ENCODE measurements at places on chromosomes 3 and 15. TPM values are rescaled to one million over a fixed set of nuclear protein-coding genes. Genes with fewer than 3 reads are reported as not detected.

Gene DUOX2
- 0.04 TPM for polyA plus RNA-seq

Gene RHCG
- 0.12 TPM for polyA plus RNA-seq

Gene PCLAF
- polyA plus RNA-seq, result 33.3 TPM

Gene GOLGA6A
- 0.15 TPM for polyA plus RNA-seq

Measured in large intestine (tissue), 12 donors.